ENCODE measurements at places on chromosomes 6 and 20.

DNA sequence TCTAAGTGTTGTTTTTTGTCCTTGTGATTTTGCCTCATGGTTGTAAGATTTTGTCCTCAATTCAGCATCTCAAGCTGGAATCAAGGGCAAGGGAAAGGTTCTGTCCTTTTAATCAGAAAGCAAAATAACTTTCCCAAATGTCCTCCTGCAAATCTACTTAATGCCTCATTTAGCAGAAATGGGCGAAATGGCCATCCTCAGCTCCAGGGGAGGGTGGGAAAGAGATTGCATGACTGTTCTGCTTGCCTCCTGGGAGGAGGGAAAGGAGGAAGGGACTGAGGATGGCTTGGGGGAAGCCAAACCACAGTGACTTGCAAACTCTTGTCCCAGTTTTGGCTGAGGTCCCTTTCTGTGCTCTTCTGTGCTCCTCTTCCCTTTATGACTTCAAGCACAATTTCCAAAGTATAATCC lies 43.4 kb downstream of the TNFAIP3 start:
- DNase-seq: no peak

DNA sequence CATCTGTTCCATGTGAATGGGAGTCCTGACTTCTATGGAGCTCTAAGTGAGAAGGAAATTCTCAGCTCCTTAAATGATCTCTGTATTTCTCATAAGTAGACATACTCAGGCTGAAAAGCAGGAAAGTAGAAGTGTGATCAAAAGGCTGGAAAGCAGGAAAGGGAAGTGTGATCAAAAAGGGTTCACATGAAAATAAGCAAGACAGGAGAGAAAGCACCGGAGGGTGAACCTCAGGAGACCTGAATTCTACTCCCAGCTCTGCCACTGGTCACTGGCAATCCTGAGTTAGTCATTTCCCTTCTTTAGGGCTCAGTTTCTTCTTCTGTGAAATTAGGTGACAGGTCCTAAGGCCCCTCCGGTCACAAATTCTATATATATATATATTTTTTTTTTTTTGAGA lies 55.5 kb upstream of the TRERF1 start:
- no peak for DNase-seq

GRCh38 chr6:44556046-44556445 lies 168.5 kb downstream of the CDC5L start:
- no peak for DNase-seq

DNA sequence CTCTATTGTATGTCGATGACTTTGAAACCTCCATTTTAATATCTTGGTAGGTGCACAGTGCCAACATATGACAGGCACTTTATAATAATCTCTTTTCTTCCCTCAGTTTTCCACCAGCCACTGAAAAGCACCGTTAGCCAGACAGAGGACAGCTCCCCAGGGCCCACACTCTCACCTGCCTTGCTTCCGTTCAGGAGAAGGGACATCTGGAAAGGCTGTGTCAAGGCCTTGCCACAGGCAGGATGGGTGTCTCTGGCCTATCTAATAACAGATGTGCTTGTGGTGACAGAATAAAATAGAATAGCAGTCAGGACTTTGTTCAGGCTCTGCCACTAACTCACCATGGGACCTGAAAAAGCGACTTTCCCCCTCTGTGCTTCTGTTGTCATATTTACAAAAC lies 75.5 kb upstream of the CCDC167 start:
- no peak for DNase-seq

DNA sequence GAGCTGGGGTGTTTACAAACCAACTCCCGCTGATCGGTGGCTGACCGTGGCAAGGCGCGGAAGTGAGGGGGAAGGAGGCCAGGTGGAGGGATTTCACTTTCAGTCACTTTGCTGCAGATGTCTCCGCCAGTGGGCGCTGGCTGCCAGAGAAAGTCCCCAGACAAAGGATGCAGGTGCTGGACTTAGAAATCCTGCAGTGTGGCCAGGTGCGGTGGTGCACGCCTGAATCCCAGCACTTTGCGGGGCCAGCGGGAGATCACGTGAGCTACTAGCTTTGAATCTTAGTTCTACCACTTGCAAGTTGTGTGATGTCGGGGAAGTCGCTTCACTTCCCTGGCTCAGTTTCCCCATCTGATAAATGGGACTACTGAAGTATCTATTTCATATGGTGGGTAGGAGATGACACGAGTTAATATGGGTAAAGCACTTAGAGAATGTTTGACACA lies 180.4 kb downstream of the ZNF217 start:
- peak; percentile 68 for DNase-seq

- DNase-seq: no peak
Measured at GRCh38 chr6:169986848-169987498, 235.6 kb downstream of the ERMARD start.

DNA sequence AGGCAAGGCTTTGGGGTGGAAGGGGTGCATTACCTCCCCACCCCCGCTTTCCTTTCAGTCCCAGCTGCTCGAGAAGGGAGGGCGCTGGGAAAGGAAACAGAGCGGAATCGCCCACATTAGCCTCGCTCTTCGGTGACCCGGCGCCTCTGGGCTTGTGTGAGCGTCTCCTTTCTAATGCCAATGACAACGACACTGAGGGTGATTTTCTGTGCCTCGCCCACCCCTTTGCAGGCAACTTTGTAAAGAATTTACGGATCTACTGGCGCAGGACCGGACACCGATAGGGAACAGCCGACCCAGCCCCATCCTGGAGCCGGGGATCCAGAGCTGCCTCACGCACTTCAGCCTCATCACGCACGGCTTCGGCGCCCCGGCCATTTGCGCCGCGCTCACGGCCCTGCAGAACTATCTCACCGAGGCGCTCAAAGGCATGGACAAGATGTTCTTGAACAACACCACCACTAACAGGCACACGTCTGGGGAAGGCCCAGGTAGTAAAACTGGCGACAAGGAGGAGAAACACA lies 24.3 kb downstream of the TFAP2B start:
- DNase-seq: no peak

- no peak for DNase-seq
Measured at GRCh38 chr6:134686071-134686470, 263.8 kb downstream of the ALDH8A1 start.

DNA sequence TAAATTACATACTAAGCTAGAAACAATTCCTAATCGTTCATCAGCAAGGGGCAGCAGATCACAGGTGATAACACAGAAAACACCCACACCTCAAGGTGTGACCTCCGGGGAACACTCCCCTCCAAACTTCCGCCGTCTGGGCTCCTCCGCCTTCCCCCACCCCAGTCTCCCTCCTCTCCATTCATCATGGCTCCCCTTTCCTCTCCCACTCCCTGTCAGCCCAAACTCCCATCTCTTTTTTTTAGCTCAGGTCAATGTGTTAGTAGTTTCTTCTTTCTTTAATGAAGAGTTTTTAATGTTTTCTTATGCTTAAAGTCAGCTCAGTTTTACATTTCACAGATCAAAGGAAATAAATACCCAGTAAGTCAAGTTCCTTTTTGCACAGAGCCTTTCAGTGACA lies 20.7 kb downstream of the CNKSR3 start:
- no peak for DNase-seq

- DNase-seq: no peak
Measured at GRCh38 chr6:105550955-105551620, 148.2 kb upstream of the PREP start.

- no peak for DNase-seq
Measured at GRCh38 chr6:126033696-126034095, 47.4 kb downstream of the TRMT11 start.

- no peak for DNase-seq
Measured at GRCh38 chr6:54719131-54719530, 127.4 kb upstream of the FAM83B start.

DNA sequence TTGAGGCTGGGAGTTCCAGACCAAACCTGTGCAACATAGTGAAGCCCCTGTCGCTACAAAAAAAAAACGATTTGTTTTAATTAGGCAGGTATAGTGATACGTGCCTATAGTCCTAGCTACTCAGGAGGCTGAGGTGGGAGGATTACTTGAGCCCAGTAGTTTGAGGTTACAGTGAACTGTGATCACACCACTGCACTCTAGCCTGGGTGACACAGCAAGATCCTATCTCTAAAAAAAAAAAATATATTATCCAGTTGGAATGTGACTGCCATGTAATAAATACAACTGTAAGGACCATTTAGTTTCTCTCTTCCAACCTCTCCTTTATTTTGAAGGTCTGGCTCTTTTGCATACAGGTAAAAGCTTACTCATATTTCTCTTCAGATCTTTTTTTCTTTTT lies 571.5 kb downstream of the UTRN start:
- no peak for DNase-seq

DNA sequence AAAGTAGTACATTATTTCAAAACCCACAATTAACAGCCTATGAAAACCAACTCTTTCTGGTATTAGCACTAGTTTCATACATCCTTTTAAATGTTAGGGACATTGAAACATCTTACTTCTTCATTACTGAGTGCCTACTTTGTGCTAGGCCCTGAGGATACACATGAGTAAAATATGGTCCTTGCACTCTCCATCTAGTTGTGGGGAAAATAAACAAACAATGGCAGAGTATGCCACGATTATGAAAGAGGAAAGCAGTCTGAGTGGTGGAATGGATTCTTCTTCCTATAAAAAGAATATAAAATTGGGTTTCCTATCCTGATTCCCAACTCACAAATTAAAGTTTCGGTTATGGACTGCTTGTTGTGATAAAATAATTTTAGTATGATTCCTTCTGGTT lies 84.9 kb downstream of the ATXN1 start:
- no peak for DNase-seq

Data from activated CD4-positive, alpha-beta memory T cell treated with anti-CD3 and anti-CD28 coated beads for 36 hours (primary cell).